Activated T-cell treated with anti-CD3 and anti-CD28 coated beads, Interleukin-2, amount 50 U/mL, for 72 hours (primary cell): ENCODE measurements at places on chromosomes 16 and 17. TPM values are rescaled to one million over a fixed set of nuclear protein-coding genes. Genes with fewer than 3 reads are reported as not detected.

DNA sequence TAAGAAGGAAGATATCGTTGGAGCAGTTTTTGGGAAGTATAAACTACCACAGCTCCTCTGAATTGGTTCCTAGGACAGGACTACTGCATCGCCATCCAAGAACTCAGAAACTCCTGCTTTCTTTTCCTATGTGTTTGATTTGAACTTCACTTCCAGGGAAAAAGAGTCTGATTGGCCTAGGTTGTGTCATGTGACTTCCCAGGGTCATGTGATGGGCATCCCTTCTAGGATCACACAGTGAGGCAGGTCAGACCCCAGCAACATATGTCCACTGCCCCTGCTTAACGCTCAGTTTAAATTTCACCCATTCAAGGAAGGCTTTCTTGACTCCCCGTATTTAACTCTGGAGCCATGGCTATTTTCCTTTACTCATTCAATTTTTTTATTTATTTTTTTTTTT is 445.2 kb upstream of the SALL1 start:
- H3K27me3 ChIP-seq: no peaks in the 10 kb centered on the region
- no peak overlapping the region for H3K4me3 ChIP-seq
- H3K27ac ChIP-seq: no peak overlapping the region
- H3K4me1 ChIP-seq: no peaks in the 10 kb centered on the region
- no peaks in the 10 kb centered on the region for H3K36me3 ChIP-seq
- no peak for DNase-seq

DNA sequence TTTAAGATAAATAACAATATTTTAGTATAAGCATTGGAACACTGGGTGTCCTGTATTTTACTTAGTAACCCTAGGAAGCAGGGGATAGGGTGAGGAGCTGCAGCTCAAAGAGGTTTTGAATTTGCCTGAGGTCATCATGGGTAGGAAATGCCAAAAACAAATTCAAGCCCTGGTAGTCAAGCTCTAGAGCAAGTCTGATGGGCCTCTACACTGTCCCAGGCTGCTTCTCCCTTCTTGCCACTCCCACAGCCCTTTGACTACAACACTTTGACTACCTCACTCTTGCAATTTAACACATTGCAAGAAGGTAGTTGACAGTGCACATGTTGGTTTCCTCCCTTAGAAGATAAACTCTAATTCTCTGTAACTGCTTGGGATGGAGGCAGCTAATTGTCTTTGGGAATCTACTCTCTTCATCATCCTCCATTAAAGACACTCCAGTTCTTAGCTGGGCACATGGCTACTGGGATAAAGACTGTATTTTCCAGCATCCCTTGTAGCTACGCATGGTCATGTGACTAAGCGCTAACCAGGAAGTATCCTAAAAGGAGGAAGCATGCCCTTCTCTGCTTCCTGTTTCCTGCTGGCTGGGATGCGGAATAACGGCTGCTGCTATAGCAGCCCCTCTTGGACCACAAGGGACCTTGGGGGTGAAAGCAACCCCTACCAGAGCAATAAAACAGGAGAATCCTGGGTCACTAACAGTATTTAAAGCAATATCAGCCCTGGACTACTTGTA is 30.7 kb upstream of the SSTR2 start:
- no peak for DNase-seq
- no peaks in the 10 kb centered on the region for H3K4me1 ChIP-seq
- no peaks in the 10 kb centered on the region for H3K27me3 ChIP-seq
- H3K27ac ChIP-seq: no peak overlapping the region
- no peaks in the 10 kb centered on the region for H3K36me3 ChIP-seq

DNA sequence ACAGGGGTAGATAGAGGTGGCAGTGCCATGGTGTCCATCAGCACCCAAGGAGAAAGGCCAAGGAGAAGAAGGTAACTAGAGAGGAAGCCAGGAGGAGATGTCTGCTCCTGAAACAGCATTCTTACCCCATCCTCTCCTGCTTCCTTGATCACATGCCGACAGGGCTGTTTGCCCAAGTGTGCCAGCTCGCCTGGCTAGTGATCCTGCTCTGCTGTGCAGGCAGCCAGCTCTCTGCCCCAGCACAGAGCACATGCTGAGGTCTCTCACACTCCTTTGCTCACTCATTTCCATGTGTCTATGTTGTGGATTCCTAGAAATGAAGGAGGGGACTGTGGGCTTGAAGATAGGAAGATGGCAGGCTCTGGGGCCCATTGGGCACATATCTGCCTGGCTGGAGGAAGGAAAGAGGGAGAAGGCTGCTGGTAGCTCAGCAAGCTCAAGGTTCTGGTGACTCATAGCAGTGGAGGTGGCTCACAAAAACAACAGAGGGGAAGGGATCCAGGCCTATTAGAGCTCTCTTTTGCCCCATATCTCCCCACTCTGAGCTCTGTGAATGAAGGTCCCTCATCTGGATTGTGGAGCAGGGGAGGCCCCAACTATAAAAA is 54.3 kb downstream of the NEUROD2 start:
- DNase-seq: no peak
- no peak overlapping the region for H3K27ac ChIP-seq
- no peaks in the 10 kb centered on the region for H3K4me1 ChIP-seq
- no peak overlapping the region for H3K4me3 ChIP-seq
- no peaks in the 10 kb centered on the region for H3K27me3 ChIP-seq
- H3K36me3 ChIP-seq: peaks cover 3% of the 10 kb centered on the region

DNA sequence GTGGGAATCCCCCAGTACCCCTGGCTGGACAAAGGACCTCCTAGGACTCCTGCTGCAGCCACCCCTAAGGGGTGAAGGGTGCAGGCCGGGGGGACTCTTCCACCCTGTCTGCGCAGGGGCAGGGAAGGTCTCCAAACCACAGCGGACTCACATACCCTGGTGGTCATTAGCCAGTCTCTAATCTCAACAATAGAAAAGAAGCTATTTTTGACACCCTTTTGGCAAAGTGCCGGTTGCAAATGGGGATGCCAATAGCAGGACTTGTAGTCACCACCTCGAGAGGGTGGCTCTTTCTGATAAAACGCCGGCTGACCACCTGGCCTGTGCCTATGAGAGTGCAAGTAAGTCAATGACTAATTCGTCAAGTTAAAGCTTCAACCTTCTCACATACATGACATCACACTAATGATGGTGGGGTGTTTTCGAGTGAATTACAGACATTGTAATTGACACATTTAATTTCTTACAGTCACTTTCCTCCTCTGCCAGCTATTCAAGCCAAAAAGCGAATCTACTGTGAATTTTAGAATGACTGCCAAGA is 23.1 kb upstream of the DNAH17 start:
- H3K36me3 ChIP-seq: no peaks in the 10 kb centered on the region
- H3K27me3 ChIP-seq: peaks cover 7% of the 10 kb centered on the region
- peaks cover 10% of the 10 kb centered on the region for H3K4me1 ChIP-seq
- DNase-seq: no peak
- H3K4me3 ChIP-seq: no peak overlapping the region

DNA sequence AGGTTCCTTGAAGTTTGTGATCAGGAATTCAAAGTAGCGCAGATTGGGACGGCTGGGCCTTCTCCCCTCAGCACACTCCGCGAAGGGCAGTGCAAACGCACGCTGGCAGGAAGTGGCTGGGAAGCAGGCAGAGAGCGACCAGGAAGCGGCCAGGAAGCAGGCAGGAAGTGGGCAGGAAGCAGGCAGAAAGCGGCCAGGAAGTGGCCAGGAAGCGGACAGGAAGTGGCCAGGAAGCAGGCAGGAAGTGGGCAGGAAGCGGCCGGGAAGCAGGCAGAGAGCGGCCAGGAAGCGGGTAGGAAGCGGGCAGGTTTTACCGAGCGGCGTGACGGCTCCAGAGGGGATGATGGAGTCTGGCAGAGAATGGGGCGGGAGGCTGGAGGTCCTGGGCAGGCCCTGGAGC is 3.2 kb downstream of the DPEP1 start:
- H3K36me3 ChIP-seq: peaks cover 2% of the 10 kb centered on the region
- H3K27me3 ChIP-seq: no peaks in the 10 kb centered on the region
- no peak overlapping the region for H3K4me3 ChIP-seq
- peaks cover 10% of the 10 kb centered on the region for H3K4me1 ChIP-seq
- peak overlapping the region; percentile 61 for H3K27ac ChIP-seq

DNA sequence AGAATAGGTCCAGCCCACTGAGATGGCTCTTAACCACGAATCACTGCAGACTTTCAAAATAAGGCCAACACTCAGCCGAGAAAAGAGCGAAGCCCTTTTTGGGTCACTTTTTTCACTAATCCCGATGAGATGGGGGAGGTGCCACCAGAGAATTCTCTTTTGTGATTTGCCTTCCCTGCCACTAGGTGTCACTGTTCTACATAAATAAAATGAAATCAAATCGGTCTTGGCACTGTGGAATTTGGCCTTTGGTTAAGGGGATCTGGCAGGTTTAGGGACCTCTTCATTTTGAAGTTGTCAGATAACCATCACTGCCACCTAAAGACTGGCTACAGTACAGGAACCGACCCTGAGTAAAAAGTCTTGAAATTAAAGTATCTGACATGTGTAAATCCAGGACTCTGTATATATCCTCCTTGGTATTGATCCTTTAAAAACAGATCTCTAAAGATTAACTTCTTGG is 147.0 kb downstream of the HS3ST4 start:
- peak overlapping the region; percentile 39 for H3K4me3 ChIP-seq
- H3K27me3 ChIP-seq: peaks cover 24% of the 10 kb centered on the region
- H3K27ac ChIP-seq: no peak overlapping the region
- DNase-seq: peak; percentile 2
- H3K4me1 ChIP-seq: peaks cover 15% of the 10 kb centered on the region

Gene BCKDK
- total RNA-seq: 24.5 TPM

DNA sequence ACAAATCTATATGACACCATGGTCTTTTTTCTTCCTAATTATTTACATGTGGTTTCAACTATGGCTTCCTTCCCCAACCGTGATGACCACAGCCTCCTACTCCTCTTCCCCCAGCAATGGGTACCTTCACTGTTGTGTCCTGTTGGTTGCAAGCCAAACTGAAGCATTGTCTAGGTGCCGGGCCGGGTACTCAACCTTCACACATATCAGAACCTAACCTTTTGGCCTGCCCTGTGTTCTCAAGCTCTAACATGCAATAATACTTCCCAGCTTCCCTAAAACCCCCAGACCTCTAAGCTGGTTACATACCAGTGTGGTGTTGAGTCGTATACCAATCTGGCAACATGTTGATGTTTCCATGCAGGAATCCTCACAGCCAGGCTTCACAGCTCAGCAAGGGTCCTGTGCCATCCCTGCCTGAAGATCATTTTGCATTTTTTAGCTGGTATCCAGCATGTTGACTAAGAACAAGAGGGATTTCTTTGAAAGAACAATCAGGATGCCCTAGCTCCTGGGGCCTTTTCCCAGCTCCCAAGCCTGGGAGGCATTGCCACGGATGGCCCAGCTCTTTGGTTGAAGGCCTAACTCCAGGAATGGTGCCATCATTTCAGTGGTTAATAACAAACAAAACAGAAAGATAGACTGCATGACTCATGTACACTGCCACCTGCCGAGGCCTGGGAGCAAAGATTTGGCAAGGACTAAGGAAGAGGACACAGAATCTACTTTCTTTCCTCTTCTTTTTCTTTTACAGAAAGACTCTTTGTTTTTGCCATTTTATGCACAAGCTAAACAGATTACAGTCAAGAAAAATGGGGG is 373.7 kb upstream of the SALL1 start:
- H3K27me3 ChIP-seq: no peaks in the 10 kb centered on the region
- H3K4me3 ChIP-seq: no peak overlapping the region
- no peak overlapping the region for H3K27ac ChIP-seq
- no peaks in the 10 kb centered on the region for H3K4me1 ChIP-seq
- no peaks in the 10 kb centered on the region for H3K36me3 ChIP-seq

DNA sequence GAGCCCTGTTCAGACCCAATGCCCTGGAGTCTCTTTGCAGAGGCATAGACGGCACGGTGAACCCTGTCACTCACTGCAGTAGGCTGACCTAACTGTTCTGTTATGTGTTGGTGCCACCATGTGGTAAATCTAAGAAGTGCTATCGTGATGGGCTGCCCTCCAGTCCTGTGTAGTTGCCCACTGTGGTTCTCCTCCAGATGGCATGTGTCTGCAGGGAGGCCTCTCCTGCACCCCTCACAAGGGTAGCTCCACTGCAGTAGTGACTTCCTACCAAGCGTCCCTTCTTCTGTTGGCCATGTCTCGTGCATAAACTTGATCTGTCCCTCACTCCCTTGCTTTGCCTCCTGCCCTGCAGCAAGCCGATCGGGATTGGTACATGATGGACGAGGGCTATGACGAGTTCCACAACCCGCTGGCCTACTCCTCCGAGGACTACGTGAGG is 5.8 kb downstream of the DHX38 start:
- peak; percentile 50 for DNase-seq
- no peak overlapping the region for H3K27ac ChIP-seq
- peaks cover 24% of the 10 kb centered on the region for H3K4me1 ChIP-seq
- H3K27me3 ChIP-seq: no peaks in the 10 kb centered on the region
- H3K36me3 ChIP-seq: peaks cover 11% of the 10 kb centered on the region

Gene SOCS1
- 93.7 TPM for total RNA-seq

Gene TP53TG3
- total RNA-seq: not detected

- H3K4me3 ChIP-seq: no peak overlapping the region
- H3K27ac ChIP-seq: no peak overlapping the region
- DNase-seq: no peak
- H3K36me3 ChIP-seq: no peaks in the 10 kb centered on the region
- H3K4me1 ChIP-seq: peaks cover 28% of the 10 kb centered on the region
Measured at GRCh38 chr16:85619101-85619891, 6.2 kb downstream of the GSE1 start.

Gene NTHL1
- total RNA-seq: 21.0 TPM

DNA sequence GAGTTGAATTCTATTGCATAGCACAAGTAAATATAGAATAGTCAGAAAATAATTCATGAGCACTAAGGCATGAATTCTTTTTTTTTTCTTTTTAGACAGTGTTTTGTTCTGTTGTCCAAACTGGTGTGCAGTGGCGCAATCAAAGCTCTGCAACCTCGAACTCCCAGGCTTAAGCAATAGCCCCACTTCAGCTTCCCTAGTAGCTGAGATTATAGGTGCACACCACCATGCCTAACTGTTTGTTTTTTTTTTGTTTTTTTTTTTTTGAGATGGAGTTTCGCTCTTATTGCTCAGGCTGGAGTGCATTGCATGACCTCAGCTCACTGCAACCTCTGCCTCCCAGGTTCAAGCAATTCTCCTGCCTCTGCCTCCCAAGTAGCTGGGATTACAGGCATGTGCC is 16.6 kb downstream of the TUBD1 start:
- H3K27ac ChIP-seq: no peak overlapping the region
- peaks cover 8% of the 10 kb centered on the region for H3K4me1 ChIP-seq
- H3K27me3 ChIP-seq: no peaks in the 10 kb centered on the region

DNA sequence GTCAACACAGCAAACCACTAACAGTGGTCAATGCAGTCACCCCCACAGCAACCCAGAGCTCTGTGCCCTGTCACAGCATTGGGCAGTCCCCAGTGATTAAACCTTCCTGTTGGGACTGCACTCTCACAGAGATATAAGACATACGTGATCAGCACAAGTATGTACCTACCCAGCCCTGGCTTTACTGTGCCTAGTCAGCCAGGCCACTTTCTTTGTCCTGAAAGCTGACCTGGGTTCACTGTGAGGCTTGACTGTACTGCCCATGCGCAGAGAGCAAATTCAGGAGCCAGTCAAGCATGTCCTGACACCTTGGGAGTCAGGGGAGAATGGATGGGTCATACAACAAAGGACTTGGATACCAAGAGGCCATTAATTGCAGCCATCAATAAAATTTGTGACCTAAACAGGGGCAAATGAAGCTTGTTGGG is 10.9 kb upstream of the TMEM170A start:
- H3K27ac ChIP-seq: no peak overlapping the region
- no peak overlapping the region for H3K4me3 ChIP-seq
- no peaks in the 10 kb centered on the region for H3K36me3 ChIP-seq
- no peak for DNase-seq
- peaks cover 6% of the 10 kb centered on the region for H3K4me1 ChIP-seq
